ENCODE measurements at places on chromosomes 1 and 21.

DNA sequence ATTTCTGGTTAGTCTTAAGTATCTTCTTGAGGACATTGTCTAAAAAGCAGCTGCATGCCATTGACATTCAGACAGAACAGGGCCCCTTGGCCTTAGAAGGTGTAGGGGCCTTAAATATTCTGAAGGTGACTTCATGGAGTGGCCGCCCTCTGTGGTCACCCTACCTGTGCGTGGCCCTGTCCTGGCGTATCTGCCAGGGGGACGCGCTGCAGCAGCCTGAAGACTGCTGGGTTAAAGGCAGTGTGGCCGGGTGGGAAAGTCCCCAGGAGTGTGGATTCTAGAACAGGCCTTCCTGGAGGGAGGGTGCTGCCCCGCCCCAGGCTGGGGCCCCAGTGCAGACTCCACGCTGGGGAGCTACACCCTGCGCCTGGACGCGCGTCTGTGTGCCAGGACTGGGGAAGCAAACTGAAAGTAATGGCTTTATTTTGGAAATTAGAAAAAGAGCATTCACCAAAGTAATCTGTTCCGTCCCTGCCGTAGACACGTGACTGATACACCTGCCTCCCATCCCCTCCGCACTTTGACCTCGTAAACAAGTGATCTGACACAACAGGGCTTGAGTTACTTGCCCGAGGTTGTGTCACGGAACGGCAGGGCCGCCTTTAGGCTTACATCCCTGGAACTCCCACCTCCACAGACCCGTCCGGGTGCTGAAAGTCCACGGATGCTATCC is 1.8 kb downstream of the AGPAT3 start:
- DNase-seq = no peak

GRCh38 chr1:78240191-78240590 is 194.4 kb downstream of the GIPC2 start:
- DNase-seq = no peak

DNA sequence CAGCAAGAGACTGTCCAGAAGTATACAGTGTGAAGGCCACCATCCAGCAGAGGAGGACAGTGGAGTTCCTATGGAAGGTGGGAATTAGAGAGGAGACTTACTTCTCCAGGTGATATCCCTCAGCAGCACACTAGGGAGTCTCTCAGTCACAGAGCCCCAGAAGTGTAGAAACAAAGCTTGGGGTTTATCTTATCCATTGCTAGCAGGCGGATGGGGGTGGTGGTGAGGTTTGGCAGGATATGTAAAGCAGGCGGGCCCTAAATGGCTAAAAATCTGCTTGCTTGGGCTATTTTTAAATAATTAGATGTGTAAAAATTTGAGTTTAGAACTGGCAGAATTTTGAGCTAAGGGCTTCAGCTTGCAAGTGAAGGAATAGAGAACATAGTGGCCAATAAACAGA is 50.1 kb upstream of the RGS18 start:
- DNase-seq = no peak

DNA sequence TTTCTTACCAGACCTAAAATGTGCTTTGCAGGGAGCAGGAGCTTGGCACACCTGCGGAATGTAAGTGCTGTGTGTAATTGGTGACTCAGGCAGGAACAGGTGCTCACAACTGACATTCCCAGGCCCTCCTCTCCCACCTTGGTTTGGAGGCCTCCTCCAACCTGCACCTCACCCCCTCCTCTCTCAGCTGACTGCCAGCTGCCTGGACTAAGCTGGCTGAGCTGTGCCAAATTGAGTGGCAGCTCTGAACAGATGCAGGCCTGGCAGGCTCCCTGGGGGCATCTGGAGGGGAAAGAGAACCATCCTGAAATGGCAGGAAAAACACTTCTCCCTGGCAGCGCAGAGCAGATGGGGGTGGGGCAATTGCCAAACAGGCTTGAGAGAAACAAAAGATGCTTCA is 91.7 kb upstream of the PGBD5 start:
- peak; percentile 12 for DNase-seq

DNA sequence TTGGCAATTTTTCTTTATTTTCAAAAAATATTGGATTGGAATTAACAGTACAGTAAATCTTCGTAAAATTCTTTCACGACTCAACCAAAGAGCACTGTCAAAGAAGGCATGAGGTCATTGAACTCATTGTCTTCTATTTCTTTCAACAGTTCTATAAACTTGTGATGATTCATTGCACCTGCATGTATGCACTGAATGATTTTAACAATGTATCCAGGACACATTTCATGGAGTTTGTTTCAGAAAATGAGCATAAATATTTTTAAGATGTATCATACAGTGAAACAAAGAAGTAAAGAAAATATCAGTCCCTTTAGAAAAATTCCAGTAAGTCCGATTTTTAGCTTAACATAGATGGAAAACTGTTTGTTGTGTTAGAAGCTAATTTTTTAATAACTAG is 33.6 kb upstream of the CD34 start:
- DNase-seq = no peak

- no peak for DNase-seq
Observed at GRCh38 chr1:44073528-44073927, 42.3 kb upstream of the SLC6A9 start.

GRCh38 chr1:43206600-43207228 is 34.6 kb downstream of the CFAP57 start:
- DNase-seq = peak; percentile 54

- DNase-seq = no peak
Observed at GRCh38 chr21:25390701-25391100, 216.6 kb downstream of the MRPL39 start.

GRCh38 chr1:29258189-29258975 is 22.1 kb downstream of the PTPRU start:
- no peak for DNase-seq

DNA sequence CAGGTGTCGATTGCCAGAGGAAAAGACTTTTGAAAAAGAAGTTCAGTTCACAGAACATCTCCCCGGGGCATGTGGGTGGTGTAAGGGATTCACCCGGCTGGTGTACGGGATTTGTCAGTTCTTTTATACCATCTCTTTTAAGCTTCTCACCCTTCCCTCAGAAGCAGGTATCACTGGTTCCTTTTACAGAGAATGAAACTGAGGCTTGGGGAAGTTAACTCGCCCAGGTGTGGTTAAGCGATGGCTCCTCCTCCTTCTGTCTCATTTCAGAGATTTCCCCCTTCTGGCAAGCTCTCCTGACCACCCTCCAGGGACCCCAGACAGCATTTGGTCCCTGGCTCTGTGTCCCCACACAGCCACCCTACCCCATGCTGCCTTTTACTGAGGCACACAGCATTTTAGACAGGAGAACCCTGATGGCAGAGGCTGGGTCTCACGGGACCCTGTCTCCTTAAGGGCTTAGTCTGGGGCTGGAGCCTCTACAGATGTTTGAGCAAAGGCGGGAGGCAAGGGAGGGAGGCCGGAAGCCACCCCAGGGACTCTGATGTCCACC is 2.8 kb upstream of the ECE1 start:
- DNase-seq = no peak

DNA sequence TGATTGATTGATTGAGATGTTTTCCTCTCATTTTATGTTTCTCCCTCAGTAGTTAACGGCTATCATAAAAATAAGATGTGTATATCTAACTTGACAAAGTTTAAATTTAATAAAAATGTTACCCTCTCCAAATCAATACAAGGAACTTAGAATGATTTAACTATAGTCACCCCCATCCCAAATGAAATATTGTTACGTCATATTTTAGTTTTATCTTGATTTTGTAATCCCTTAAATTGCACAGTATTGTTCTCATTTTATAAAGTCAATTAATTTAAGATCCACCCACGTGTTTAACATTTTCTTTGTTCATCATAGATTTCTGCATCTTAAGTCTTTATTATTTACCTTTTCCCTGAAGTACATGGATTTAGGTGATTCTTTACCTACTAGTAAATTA is 37.2 kb downstream of the COLGALT2 start:
- DNase-seq = no peak

DNA sequence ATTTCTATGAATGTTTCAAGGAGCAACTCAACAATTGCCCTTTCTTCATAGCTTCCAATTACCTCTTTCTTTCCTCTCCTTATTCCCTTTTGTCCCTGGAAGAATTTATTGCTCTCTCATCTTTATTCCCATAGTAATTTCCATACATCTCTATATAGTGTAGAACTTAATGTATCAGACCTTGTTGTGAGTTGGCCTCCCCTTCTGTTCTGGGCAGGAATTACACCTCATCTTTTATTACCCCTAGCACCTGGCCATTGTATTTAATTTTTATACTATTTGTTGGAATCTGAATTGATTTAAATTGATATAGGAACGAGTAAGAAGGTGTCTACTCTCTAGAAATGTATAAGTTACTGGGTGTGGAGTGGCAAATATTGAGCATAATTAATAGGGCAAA is 114.5 kb downstream of the CACHD1 start:
- no peak for DNase-seq

GRCh38 chr21:25425156-25425555 is 182.1 kb downstream of the MRPL39 start:
- no peak for DNase-seq

- DNase-seq = no peak
Observed at GRCh38 chr1:235784950-235785349, 81.8 kb downstream of the LYST start.

- DNase-seq = no peak
Observed at GRCh38 chr1:70504821-70505193, 93.7 kb downstream of the CTH start.

- no peak for DNase-seq
Observed at GRCh38 chr1:150087415-150087814, 19.8 kb downstream of the VPS45 start.

DNA sequence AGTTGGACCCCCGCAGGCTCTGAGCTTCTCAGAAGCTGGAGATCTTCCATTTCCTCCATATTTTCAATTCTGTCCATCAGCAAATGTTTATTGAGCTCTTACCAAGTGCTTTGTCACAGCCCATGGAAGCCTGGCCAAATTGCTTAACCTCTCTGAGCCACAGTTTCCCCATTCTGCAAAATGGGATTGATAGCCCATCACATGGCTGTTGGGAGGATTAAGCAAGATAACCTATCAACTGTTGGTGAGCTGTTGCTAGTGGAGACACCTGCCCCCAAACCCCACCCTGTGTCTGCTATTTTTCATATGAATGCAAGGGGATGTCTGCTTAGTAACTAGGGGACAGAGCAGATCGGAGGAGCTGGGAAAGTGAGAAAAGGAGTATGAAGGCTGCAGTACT is 38.3 kb downstream of the CD34 start:
- DNase-seq = no peak

DNA sequence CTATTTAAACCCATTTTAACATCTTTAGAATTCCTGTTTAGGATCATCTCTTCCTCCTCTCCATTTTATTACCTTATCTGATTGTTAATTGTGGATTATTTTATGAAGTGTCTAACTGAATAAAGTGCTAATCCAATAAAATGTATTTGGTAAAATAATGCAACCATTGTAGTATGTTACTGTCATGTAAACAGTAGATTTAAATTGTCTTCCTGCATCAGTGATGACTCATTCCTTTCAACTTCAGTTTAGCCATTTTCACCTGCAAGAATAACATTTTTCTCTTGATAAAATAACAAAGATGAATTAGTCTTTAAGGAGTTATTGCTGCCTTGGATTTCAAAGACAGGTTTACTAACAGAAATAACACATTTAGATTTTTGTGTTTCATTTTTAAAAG is 5.4 kb downstream of the PPP2R5A start:
- no peak for DNase-seq

GRCh38 chr1:44389437-44389836 is 15.6 kb upstream of the RNF220 start:
- no peak for DNase-seq

DNA sequence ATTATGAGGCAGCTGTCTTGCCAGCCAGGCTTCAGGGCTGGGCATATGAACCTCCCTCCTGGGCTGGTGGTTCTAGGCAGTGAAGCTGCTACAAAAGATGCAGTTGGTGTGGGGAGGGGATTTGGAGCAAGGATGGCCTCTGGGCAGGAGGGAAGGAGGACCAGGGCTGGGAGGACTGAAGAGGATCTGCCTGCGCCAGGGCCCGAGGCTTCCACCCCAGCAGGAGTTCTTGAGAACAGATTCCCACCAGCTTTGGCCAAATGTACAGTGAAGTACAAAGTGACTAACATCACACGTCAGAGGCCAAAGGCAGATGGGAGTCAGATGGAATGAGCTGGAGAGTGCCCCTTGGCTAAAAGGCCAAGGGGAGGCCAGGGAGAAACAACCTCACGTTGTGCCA is 62.4 kb downstream of the DDX20 start:
- no peak for DNase-seq
